ENCODE measurements at places on chromosomes 7 and 10.
A peak's percentile ranks its signal among the peaks of the same experiment; 100 is the strongest.

DNA sequence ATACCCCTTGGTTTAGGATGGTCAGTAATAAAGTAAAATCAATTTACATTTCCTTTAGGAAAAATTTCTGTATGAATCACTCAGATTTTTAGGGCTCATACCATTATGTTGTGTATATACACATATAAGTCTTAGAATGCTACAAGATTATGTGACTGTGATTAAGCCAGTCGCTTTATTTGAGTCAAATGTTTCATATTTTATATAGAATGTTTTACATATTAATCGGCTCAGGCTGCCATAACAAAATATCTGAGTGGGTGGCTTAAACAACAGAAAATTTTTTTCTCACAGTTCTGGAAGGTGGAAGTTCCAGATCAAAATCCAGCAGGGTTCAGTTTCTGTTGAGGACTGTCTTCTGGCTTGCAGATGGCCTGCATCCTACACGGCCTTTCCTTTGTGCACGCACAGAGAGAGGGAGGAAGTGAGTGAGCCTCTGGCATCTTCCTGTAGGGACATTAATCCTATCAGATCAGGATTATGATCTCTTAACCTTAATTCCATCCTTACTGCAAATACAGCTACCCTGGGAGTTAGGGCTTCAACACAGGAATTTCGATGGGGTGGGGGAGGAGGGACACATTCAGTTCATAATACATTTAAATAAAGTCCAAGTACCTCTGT, 198.0 kb downstream of the PHF14 start:
- no peak for DNase-seq

DNA sequence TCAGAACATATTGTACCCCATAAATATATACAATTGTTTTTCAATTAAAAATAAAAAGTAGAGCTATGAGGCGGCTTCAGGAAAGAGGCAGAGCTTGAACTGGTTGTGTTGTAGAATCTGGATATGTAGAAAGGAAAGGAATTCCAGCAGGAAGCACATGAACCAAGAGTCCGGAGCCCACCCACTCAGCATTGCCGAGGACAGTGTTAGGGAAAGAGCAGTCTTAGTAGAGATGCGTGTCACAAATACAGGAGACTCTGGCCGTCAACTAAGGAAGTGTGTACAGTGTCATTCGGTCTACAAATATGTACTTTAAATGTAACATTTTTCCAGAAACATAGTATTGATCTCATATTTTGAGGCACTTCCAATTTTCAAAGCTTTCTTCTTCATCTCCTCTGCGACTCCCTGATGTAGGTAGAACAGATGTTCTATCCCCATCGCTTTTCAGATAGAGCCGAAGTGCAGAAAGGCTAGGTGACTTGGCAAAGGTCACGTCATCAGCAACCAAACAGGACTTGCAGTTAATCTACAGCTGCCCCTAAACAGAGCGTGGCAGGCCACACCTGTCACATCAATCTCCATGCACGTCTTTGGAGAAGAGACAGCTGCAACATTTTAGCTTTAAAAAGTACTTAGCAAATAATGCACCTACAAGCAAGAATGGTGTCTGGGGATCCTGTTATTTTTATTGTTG, 25.3 kb upstream of the GJD4 start:
- DNase-seq: no peak

- DNase-seq: no peak
These were observed 17.8 kb downstream of the KCNK18 start for GRCh38 chr10:117215079-117215478.

DNA sequence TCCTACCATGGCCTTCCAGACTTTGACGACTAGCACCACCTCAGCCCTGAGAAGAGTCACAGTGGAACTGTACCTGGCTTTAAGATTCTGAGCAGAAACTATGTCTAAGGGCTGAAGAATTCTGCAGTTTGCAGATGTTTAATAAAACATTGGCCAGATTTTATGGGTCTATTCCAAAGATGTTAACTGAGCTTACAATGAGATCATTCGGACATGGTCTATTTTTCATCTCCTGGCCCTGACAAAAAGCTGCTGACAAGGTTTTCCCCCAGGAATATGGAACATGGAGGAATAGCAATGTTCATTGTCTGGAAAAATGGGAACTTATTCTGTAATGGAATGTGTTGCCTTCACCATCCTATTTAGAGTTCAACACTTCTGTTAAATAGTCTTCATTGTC, 66.4 kb downstream of the PTF1A start:
- DNase-seq: no peak

DNA sequence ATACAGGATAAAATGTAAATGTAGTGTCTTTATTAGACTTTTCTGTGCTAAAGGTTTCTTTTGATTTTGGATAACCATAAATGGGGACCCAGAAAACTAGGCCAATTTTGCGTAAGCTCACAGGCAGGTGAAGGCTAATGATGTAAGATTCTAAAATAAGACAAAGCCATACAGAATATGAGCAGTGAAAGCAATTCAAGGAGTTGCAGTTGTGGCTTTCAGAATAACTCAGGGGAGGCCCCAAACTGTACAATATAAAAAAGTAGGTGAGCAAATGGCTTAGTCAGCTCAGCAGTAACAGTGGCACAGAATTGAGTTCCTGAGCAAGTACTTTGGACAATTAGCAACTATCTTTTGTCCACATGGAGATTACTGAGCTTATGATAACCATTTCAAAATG, 81.7 kb upstream of the NRP1 start:
- DNase-seq: no peak

- no peak for DNase-seq
These were observed 586.3 kb upstream of the ANKRD30A start for GRCh38 chr10:36538953-36539586.

- no peak for DNase-seq
These were observed 3.1 kb downstream of the INA start for GRCh38 chr10:103280031-103280430.

- DNase-seq: no peak
These were observed 78.0 kb downstream of the MALSU1 start for GRCh38 chr7:23377134-23377533.

GRCh38 chr10:1315178-1315577, 259.0 kb downstream of the WDR37 start:
- no peak for DNase-seq

DNA sequence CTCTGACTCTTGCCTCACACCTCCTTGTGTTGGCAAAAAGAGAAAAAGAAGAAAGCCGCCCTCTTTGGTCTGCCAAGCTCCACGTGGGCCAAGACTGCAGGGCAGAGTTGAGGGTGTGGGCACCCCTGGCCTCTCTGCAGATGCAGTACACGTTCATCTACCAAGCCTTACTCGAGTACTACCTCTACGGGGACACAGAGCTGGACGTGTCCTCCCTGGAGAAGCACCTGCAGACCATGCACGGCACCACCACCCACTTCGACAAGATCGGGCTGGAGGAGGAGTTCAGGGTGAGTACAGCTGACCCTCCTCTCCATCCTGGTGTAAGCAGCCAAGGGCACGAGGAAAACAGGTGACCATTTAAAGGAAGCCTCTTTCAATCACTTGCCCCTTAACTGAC, 56.1 kb downstream of the MKI67 start:
- DNase-seq: no peak

GRCh38 chr7:121202834-121203233, 126.0 kb upstream of the WNT16 start:
- DNase-seq: no peak

DNA sequence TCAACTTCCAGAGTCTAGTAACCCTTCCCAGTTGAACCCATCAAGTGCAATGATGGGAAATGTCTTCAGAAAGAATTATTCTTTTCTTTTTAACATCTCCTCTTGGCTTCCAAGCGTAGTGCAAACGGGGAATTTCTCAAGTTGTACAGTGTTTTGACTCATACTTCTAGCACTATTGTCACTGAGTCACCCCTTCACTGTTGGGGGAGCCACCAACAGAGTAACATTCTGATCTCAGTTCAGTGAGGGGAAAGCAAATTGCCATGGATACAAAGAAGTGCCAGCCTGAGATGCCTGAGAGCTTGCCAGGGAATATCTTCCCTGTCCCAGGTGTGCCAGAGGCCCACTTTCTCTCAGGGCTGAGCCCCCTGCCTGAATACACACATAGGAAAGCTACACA, 31.0 kb downstream of the CYP3A5 start:
- no peak for DNase-seq

DNA sequence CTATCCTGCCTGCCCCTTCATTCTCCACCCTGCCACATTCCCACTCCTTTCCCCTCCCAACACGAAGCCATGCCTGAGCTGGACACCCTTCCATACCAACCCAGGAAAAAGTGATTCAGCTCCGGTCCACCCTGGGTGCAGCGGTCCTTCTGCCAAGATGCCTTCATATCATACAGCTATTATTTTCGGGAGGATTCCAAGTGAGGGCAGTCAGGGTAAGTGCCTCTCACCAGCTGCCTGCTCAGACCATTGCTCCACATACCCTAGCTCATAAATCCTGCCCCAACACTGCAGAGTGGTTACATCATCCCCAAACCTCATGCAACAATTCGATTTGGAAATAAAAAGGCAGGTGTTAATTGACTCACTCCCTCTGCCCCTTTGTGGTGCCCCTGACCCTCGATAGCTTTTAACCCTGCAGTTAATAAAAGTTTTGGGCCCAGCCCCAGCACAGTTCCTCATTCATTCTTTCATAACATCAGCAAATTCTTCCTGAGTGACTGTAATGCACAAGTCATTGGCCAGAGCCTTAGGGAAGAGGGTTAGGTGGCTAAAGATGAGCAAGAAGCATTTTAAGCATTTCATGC, 42.6 kb downstream of the ZNF503 start:
- DNase-seq: no peak

DNA sequence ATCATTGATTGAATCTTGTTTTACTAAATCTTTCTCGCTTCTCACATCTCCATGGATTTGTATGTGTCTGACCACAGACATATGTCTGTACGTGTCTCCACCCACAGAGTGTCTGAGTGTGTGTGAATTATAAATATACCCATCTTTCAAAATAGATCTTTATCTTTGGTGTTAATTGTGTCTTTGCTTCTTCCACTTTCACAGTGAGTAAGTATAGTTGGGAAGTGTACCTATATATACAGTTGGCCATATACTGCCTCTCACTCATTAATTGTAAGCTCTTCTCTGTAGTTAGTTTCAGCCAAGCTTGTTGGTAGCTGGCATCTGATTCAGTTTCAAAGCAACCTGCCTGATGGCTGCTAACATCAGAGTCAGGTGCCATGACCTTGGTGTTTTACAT, 18.4 kb downstream of the EEPD1 start:
- DNase-seq: no peak

DNA sequence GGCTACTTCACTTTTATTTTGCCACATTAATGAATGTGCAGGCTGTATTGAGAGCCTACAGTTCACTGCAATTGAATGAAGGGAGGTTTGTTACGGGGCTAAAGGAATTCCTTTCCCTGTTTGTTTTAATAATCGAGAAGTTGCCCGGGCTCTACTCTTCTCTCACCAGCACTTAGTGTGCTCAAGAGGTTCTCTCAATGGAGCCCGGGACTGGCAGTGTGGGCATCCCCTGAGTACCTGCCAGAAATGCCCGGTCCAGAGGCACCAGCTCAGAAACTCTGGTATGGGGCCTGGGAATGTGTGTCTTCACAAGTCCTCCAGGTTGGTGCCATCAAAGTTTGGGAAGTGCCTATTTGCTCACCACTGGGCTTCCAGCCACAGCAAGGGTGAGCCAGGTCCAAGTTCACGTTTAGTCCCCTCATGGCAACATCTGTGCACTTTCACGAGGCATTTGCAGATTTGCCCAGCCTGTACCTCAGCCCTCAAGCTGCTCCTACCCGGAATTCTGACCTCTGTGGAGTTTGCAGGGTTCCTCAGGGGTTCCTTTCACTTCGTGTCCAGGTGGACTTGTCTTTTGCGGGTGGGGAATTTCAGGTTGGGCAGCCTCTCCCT, 622.4 kb downstream of the SDK1 start:
- no peak for DNase-seq

- no peak for DNase-seq
These were observed 101.1 kb downstream of the TNS3 start for GRCh38 chr7:47480576-47481538.

- DNase-seq: no peak
These were observed 30.0 kb downstream of the CLDN12 start for GRCh38 chr7:90433221-90433620.

- DNase-seq: no peak
These were observed 127.1 kb upstream of the MTPN start for GRCh38 chr7:136104269-136104603.

- no peak for DNase-seq
These were observed 208.7 kb upstream of the PHYHIPL start for GRCh38 chr10:58967551-58968388.

GRCh38 chr10:35643151-35644049, 1.3 kb upstream of the FZD8 start:
- DNase-seq: no peak

GRCh38 chr10:119301397-119301796, 94.0 kb downstream of the GRK5 start:
- peak; percentile 69 for DNase-seq

GRCh38 chr10:437698-438490, 251.6 kb downstream of the DIP2C start:
- DNase-seq: no peak

GRCh38 chr10:112639298-112639697, 192.3 kb downstream of the VTI1A start:
- DNase-seq: no peak

DNA sequence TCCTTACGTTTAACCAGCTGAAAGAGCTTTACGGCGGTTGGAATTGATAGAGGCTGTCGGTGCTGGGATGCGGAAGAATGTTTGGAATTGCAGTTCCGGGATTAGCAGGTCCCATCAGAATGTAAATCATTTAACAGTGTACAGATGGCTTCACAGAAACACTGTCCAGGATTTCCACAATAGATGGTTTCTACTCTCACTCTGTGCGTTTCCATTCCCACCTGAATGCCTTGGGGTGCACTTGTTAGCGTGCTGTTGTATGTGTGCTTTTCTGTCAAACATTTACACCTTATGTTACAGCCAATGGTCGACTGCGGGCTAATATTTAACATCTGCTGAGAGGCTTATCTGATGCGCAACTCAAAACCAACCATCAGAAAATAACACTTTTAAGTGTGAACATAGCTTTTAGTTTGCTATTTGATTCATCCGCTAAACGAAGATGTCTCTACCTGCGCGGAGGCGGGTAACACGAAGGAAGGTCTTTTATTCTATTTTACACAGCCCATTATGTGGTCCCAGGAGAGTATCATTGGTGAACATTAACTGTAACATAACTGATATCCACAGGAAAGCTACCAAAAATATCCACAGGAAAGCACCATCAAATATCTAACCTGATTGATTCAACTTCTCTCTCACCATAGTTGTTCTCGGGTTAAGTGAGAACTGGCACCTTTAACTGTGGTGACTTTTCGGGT, 179.0 kb downstream of the PRPF18 start:
- no peak for DNase-seq

DNA sequence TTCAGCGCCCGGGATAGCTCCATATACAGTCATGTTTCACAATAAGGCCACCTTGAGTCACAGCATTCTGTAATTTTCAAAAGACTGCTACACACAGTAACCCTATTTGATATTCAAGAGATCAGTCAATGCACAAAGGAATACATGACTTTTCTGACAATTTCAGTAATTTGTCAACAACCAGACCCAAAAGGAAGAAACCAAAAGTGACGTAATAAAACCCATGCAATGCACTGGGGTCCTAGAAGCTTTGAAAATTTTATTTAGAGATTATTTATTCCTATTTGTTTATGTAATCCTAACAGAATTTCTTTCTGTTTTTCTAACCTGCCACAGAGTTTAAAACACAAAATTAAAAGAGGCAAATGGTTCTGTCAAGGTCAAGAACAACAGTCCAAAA, 421.2 kb downstream of the DPP6 start:
- no peak for DNase-seq

- DNase-seq: no peak
These were observed 101.7 kb upstream of the KLF6 start for GRCh38 chr10:3886641-3887251.

Data from stimulated activated CD4-positive, alpha-beta T cell treated with anti-CD3 and anti-CD28 coated beads, Interleukin-15, amount 100 ng/mL, for 48 hours (primary cell).